HCEC 1CT (cell line): ENCODE measurements at places on chromosomes 7 and 10.
A peak's percentile ranks its signal among the peaks of the same experiment; 100 is the strongest.

DNA sequence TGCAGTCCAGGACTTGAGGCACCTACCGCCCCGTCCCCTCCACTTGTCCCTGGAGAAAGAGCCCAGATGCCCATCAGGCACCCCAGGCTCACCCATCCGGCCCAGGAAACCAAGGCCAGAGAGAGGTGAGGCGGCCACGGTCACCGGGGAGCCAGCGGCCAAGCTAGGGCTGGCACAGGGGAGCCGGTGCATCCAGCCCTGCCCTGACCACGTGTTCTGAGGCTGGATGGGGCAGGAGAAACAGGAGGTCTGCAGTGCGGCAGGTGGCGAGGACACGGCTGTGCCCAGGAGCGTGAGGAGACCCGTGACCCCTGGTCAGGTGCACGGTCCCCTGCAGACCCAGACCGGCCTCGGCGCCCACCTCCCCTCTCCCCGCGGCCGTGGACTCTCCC lies 27.6 kb downstream of the UNCX start:
- no peak for DNase-seq

- DNase-seq, result no peak
These were observed 162.6 kb downstream of the CELF2 start for GRCh38 chr10:11180228-11180627.

DNA sequence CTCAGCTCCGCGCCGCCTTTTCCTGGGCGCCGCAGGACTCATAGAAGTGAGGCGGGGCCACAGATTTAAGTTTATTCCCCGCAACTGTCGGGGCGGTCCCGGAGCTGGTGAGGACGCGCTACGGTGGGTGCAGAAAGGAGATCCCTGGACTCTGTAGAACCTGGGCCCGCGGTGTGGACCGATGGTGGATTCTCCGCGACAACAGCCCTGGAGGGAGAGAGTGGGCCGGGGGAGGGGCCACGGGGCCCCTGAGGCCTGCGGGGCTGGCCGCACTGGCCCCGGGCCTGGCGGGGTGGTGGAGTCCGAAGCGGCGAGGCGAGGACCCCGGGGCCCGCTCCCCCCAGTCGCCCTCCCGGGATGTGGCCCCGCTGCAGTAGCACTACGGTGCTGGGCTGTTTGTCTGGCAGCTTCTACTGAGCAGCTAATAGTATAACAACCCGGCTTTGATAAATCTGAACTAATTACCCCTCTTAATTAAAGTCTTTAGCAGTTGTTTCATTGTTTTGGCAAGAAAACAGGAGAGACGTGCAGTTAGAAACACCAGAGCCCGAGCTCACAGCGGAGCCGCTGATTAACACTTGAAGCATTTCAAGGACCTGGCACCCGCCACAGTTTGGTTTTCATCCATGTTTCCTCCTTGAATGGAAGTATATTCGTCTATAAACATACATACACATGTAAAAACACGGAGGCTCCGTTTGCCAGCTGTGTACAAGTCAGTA lies 4.2 kb downstream of the FEZF1 start:
- DNase-seq, result no peak

- peak; percentile 3 for DNase-seq
These were observed 90.8 kb downstream of the KIAA1217 start for GRCh38 chr10:24299578-24300260.

GRCh38 chr10:90136731-90137316 lies 435.4 kb downstream of the KIF20B start:
- no peak for DNase-seq

- DNase-seq, result no peak
These were observed 150.3 kb upstream of the NPY start for GRCh38 chr7:24133691-24134090.

- peak; percentile 74 for DNase-seq
These were observed 46.7 kb upstream of the PLCE1 start for GRCh38 chr10:93947055-93947454.

GRCh38 chr10:74823791-74824183 lies 2.6 kb upstream of the KAT6B start:
- no peak for DNase-seq

DNA sequence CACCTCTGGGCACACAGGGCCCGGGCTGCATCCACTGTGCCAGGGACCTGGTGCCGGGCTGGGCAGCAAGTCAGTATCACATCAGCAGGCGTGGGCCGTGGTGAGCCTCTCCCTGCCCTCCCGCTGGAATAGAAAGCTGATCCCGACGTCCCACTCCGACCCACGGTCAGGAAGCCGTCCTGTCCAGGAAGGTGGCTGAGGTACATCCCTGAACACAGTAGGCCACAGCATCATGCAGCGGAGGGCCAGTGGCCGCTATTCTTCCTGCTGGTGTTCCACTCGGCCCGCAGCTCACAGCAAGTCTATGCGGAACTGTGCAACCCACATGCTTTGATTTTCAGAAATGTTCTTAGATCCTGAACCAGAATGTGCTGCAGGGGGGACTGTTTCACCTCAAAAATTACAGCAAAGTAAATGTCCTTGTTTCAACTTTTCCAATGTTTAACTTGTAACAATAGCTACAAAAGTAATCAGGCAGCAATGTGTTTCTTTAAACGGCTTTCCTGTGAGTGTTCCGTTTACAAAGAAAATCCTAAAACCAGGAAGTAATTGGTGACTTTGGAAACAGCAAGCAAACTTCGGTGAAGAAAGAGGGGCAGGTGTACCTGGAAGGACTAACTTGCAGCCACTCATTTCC lies 676 bp upstream of the GPR146 start:
- no peak for DNase-seq

DNA sequence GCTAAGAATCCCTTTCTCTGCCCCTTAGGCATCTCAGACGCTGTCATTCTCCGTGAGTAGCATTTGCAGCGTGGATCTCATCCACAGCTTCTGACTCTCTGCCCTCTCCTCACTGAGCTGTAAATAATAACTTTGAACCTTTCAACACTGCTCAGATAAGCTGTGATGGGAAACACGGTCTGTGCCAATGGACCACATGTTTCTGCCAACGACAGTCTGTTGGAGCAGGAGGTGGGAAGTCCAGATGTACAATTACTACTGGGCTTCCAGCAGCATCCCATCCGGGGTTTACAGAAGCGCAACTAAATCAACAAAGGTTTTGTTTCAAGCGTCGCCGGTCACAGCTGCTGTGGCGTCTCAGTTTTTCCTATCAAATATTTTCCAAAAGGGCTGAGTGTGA lies 1110.6 kb downstream of the TYW1 start:
- no peak for DNase-seq

- DNase-seq, result no peak
These were observed 86.8 kb downstream of the CPEB3 start for GRCh38 chr10:92203919-92204623.

- DNase-seq, result no peak
These were observed 143.8 kb downstream of the RSU1 start for GRCh38 chr10:16673443-16673842.

- no peak for DNase-seq
These were observed 169.6 kb upstream of the FAM171A1 start for GRCh38 chr10:15540727-15541126.

GRCh38 chr7:139748941-139749340 lies 28.9 kb downstream of the HIPK2 start:
- no peak for DNase-seq

DNA sequence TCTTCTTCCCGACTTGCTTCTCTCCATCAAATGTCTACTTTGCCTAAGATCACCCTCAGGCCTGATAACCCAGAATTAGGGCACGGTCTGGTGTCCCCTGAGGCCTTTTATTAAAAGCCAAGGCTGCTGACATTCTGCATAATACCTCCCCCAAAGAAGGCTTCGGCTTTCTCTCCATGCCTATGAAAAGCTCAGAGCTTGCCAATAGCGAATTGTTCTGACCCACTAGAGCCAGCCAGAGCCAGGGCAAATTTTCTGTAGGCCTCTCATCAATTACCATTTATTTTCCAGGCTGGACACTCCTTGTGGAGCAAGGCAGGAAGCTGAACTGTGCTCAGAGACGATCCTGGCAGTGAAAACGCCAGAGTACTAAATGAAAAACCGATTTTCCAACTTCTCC lies 64.3 kb upstream of the ADRB1 start:
- DNase-seq, result no peak

DNA sequence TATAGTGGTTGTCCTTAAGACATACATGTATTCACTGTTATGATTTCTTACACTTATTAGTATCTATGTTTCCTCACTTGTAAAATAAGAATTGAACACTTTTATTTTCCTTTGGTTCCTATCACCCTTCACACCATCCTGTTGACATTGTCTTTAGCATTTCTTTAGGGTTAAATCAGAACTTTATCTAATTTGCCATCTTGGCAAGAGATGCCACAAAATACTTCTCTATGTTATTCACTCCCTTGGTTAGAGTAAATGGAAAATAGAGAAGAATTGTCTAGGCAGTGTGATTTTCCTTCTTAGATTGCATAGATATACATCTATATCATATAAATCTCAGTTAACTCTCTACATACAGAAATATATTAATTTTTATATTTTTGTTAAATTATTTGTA lies 204.7 kb downstream of the SEMA3D start:
- no peak for DNase-seq

GRCh38 chr7:137304624-137305235 lies 38.8 kb downstream of the PTN start:
- no peak for DNase-seq

DNA sequence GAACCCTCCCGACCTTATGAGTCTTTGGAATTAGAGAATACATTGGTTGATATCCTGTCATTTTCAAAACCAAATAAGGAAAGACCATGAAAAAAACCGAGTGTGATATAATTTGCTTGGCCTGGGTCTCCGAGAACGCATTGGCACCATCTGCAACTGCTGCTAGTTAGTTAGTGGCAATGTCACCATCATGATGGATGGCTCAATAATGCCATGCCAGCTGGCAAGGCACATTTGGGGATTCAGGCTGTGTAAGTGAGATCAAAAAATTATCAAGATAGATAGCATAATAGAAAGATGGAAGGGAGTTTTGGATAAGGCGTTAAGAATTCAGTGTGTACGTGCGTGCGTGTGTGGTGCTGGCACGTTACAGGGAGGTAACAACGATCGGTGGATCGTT lies 134.7 kb upstream of the TCERG1L start:
- no peak for DNase-seq

- DNase-seq, result no peak
These were observed 12.5 kb upstream of the MNX1 start for GRCh38 chr7:157022681-157023588.

DNA sequence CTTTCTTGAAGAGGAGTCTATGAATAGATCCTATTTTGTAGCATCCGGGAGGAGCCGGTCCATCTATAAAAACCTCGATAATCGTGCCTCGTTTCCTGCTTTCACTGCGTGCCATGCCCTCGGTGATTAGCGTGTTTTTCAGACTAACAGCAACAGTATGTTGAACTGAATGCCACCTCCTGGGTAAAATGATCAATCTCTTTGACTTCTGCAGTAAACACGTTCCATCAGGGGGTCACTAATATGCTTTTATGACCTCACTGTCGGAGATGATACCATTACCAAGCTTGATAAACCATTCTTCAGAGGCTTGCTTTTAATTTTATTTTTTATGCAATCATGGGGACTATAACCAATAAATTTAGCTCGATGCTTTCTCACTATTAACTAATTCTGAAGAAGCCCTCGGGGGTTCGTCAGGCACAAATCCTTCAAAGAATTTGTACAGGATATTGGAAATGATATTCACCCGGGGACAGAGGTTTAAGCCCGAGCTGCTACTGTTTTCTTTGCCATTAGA lies 228.3 kb downstream of the ADARB2 start:
- no peak for DNase-seq

- peak; percentile 86 for DNase-seq
These were observed 776 bp downstream of the TMEM184A start for GRCh38 chr7:1555046-1555812.

DNA sequence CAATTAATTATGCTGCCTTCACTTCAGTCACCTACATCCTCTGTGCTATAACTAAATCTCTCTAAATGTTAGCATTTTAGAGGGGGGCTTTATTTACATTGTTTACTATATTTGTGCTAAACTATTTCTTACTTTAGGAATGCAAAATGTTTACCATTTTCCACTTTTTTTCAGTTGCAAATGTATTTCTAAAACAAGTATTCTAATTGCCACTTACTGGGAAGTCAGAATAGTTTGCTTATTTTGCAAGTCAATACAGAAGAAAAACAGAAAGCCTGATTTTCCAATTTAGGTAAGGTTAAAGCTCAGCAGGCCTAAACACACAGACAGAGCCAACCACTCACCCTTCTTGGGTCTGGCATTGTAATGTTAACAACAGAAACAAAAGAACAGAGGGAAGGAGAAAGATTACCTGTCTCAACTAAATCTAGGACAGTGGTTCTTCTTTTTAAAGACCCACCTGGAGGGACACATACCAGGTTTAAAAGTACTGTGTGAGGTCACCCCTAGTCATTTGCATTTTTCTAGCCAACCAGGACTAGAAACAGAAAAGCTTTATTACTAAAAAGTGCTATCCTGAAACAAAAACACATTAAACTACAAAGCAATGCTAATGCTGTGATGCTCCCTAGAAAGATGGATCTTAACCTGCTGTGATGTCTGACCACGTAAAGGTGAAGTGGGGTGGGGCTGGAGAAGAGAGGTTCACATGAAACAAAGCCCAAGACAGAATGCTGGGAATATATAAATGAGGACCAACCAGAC lies 178.2 kb downstream of the SLC25A13 start:
- DNase-seq, result no peak

DNA sequence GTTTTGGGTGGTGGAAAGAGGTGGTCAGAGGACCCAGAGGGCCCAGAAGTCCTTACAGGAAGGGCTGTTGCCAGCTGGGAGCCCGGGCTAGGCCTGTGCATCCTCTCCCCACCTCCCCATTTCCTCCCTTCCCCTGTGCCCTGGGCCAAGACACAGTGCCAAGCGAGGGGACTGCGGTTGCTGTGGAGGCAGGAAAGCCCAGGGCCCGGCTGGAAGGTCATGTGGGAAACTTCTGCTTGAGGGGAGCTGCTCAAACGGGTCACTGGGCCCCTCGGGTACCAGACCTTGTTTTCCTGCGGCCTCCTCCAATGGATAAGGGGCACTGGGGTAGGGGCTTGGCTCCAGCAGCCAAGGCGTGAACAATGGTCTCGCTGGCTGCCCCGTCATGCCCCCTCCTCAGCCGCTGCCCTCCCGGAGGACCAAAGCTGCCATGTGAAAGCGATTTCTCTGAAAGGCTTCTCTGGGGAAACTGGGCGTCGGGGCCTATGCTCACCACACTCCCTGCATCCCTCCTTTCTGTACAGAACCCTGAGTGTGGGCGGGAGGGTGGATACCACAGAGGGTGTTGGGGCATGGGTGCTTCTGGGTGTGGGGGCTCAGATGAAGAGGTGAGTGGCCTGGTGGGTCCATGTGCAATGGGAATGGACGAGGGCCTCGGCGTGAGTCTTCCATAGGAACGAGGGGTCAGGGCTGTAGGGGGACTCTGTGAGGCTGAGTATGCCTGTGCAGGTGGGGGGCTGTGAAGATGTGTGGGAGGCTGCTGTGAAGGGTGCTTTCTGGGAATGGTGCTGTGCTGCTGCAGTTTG lies 135.3 kb downstream of the PTPN20 start:
- DNase-seq, result no peak

- no peak for DNase-seq
These were observed 128.4 kb upstream of the PALS2 start for GRCh38 chr7:24444666-24445440.

- DNase-seq, result no peak
These were observed 36.8 kb upstream of the R3HCC1L start for GRCh38 chr10:98097616-98098015.
